ENCODE measurements at places on chromosomes 7 and 10.

DNA sequence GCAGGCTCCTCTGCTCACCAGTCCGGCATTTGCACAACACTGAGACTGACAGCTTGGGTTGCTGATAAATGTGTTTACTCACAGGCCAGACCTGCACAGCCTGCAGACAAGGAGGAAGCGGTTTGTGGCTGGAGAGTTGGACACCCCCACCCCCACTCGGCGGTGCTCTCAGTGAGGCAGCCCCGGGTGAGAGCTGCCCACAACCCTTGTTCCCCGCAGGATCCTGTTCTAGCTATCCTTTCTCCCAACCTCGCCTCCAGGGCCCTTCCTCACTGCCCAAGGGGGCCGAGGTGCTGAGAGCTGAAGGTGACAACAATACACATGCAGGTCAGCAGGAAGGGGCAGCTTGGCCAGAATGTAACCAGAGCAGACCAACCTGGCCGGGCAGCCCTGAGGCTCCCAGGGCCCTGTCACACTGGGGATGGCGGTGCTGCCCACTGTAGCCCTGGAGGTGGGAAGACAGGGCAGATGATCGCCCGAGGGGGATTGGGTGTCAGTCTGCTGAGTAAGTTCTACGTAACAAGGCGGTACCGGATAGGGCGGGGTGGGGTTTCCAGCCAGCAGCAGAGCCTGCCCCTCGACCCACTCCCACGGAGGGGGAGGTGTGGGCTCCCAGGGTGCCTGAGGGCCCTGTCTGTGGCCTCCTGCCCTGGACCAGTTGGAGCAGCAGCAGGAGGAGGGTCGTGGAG lies 2.1 kb upstream of the ADAM8 start:
- DNase-seq, result no peak

DNA sequence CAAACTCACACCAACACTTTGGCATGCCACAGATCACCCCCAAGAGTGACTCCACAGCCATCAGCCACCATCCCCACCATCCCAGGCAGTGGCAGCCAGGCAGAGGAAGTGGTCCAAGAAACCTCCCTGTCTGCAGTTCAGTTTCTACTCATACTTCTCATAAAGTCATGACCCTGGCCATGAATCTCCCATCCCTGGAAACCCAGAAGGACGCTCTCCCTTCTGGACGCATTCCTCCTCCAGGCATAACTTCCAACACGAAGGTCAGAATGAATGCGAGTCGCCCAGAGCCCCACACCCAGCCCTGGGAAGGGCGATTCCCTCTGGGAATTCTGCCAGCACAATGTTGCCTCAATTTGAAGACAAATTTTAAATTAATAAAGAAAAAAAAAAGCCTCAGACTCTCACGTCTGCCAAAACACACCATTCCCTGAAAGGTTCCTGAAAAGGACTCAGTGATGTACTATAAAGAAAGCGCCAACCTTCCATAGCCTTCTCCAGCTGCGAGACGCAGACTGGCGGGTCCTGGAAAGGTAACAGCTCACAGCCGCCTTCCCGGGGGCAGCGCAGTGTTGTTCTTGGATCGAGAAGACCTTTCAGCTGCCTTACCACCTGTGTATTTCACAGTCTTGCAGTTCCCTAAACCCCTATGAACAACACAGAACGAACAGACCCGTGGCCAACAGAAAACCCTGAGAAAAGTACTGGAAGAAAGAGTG lies 307.6 kb downstream of the FRMD4A start:
- DNase-seq, result no peak

DNA sequence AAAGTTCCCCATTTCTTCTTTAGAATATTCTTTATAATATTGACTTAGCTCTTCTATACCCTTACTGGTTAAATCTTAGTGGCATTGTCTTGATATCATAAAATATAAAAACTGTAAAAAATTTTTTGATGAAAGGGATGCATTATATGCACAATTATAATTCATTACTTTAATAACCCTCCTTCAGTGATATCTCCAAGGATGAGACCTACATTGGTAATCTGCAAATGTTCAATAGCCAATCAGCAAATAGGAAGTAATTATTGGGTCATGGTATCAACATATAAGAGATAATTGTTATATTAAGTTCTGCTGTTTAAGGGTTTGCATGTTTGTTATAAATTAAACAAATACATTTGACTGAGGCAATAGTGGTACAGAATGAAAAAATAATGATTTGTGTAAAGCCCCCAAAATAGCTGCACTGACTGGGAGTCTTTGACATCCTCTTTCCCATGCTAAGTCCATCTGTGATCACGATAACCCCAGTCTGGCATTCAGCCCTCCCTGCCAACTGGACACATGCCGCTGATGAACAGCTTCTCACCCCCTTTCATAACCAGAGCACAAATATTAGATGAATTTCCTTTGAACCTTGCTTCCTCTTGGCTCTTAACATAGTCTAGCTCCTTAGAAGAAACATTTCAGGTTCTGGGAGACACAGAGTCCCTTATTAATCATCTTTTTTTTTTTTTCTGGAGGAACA lies 169.5 kb downstream of the CPED1 start:
- DNase-seq, result no peak

DNA sequence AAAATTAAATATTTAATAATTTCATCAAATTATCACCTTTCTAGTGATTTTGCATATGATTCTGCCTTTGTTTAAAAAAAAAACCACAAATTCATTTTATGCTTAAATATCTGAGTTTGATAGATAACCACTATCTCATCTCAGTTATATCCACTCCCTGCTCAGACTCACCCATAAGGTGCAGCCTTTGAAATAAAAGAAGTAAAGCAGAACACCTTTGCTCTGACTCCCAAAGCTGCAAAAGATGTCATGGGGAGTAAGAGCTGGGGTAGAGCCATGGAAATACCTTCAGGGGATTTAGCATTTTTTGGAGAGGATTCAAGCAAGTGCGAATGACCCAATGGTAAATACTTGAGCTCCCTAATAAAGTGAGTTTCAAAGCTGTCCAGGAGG lies 15.1 kb upstream of the CYP3A5 start:
- no peak for DNase-seq

DNA sequence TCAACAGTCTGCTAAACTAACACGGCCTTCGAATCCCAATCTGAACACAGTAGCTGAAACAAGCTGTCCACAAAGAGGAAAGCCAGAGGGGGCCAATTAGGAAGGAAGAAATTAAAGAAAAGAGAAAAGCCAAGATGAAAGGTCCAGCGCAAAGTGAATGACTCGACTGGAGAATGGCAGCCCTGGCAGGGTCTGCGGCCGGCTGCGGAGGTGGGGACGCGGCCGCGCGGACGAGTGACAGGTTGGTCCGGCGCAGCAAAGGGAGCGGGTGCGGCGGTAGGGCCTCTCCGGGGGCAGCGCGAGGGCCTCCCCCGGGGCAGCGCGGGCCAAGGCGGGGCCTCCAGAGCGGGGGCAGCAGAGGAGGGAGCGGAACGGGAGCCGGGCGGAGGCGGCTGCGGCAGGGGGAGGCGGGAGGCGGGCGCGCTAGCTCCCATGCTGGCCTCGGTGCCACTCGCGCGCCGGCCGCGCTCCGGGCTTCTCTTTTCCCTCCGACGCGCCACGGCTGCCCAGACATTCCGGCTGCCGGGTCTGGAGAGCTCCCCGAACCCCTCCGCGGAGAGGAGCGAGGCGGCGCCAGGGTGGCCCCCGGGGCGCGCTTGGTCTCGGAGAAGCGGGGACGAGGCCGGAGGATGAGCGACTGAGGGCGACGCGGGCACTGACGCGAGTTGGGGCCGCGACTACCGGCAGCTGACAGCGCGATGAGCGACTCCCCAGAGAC lies at the start of gene VWC2:
TSS of gene VWC2 (plus strand) at position 421 of the 718 bp plus-strand sequence. CDS start 1,798 bp downstream, outside the sequence.
- DNase-seq, result no peak

DNA sequence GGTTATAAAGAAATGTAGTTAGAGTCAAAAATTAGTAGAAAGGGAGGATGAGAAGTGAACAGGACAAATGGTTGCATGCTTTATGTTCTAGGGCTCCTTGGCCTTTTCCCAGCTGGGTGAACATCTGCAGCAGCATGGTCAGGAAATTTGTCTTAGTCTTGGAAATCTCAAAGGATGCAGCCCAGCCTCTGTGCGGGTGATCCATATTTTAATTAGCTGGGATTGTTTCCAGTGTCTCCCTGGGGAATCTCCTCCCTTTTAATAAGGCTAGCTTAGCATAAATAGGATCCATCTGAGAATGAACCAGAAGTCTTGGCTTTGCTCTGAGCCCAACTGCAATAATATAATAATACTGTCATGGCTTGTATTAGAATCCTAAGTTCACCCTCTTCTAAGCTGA lies 198.3 kb downstream of the PRKG1 start:
- DNase-seq, result no peak

- no peak for DNase-seq
Observed at GRCh38 chr7:10708447-10708846, 265.2 kb upstream of the PHF14 start.

GRCh38 chr7:31102151-31102972 lies 50.3 kb downstream of the ADCYAP1R1 start:
- no peak for DNase-seq

- no peak for DNase-seq
Observed at GRCh38 chr7:34160261-34160752, 255.0 kb downstream of the BMPER start.

DNA sequence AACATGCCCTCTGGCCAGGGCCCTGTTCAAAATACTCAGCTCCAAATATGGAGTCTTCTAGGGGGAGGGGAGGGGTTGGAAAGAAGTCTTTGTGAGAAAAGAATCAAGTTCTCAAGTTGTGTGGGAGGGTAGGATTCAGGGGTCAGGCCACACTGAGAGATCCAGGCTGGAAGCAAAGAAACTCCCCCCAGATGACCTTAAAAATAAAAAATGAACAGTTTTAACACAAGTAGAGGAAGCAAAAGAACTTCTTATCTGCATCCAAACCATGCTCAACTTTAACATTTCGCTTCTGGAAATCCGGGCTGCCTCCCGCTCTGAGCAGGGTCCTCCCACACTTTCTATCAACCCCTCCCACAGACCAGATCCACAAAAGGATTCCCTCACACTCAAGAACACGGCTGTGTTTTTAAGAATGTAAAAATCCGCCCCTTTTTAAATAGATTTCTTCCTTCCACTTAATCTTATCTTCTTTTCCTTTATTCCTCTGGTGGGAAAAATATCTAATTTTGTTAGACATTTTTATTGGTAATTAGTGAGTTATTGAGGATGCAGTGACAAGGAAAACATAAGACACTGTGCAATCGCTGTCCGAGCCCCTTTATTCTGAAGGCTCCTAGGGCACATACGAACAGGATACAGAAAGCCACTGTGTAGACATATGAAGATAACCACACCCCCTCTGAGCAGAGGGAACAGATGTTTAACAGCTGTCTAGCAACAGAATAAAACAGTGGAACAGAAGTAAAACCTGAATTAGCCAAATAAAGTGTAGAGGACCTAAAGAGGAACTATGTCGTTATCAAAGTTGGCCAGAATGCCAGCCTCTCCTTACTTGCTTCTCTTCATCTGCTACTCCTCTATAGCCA lies 43.8 kb downstream of the CYTH3 start:
- no peak for DNase-seq

DNA sequence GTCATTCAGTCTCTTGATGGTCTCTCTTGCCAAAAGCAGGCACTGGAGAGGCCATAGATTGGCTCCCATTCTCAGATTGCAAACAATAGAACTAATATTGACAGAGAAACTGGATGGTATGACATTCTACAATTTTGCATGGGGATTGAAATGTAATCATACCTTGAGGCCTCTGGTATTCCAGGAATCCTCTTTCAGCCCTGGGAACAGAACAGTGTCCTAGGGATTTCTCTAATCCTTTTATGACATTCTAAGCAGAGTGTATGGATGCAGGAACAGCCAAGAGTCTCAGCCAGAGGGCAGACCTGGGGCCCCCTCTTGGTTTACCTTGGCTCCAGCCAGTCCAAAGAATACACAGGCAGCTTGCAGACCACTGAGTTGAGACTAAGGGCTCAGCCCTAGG lies 206.4 kb downstream of the KCNMA1 start:
- DNase-seq, result no peak

DNA sequence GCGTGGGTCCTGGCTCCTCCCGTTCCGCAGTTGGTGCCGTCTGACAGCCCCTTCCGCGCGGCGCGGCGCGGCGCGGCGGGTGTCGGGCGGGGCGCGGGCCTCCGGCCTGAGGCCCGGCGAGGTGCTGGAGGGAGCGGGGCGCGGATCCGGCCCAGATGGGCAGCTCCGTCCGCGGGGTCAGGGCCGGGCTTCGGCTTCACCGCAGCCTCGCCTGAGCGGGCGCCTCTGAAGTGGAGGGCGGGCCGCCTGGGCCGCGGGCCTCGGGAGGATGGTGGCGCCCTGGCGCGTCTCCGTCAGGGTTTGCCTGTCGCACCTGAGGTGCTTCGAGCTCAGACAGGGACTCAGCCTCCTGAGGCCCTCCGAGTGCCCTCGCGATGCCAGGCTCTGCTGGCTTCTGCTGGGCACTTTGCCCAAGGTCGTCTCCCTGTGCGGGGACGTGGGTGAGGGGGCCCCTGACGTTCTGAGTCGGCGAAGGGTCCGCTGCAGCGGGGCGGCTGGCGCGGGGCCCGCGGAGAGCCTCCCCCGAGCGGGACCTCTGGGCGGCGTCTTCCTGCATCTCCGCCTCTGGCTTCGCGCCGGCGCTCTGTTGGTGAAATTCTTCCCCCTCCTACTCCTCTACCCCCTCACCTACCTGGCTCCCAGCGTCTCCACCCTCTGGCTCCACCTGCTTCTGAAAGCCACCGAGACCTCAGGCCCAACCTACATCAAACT lies 473 bp downstream of the ADCK2 start:
- no peak for DNase-seq

GRCh38 chr7:45622058-45622457 lies 47.9 kb downstream of the ADCY1 start:
- DNase-seq, result no peak

- DNase-seq, result no peak
Observed at GRCh38 chr10:46268076-46268881, 18.5 kb upstream of the ANTXRL start.

- DNase-seq, result no peak
Observed at GRCh38 chr7:157673573-157673972, 336.8 kb downstream of the DNAJB6 start.

DNA sequence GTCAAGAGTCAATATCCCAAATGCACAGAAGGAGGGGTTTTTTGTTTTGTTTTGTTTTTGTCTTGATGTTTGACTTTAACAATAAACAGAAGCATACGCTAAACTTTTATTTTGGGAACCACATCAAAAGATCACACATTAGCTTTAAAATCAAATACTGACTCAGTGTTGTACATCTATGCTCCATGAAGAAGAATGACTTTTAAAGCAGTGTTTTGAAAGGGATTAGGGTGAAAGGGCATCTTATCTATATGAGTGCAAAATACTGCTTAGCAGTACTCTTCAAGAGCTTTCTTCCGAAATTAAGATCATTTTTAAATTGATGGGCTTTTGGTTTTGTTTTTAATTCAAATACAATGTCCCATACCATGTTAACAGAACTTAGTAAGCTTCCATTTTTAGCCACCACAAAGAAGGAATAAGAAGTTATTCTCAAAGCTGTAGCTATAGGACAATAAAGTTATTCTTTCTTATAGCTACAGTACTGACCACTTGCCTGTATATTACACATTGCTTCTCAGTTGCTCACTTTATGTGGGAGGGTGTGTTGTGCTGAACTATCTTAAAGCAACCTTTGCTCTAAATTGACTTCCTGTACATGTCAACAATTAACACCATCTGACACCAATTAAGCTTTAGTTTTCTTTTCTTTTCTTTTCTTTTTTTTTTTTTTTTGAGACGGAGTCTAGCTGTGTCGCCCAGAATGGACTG lies 144.3 kb upstream of the KAT6B start:
- DNase-seq, result no peak
